ENCODE measurements at places on chromosomes 6 and 20.

- DNase-seq: no peak
These were observed 23.1 kb downstream of the CMTR1 start for GRCh38 chr6:37456126-37456525.

DNA sequence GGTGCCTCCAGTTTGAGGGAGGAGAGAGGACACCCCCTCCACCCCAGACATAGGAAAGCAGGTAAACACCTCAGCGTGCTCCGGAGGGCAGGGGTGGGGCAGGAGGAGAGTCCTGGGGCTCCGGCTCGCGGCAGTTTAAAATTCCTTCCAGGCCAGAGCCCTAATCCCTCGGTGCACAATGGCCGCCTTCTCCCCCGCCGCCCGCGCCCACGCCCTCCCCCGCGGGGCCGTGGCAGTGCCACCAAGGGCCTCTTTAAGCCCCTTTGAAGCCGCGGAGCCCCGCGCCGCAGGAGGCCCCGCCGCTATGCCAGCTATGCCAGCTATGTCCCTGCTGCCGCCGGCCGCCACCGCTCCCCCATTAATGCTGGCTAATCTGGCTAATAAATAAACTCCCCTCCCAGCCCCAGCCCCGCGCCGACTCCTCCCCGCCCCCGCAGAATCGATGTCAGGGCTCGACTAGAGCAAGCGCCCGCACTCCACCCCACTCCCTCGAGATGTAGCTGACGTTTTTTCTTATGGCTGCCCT, 125.1 kb downstream of the MRPL14 start:
- no peak for DNase-seq

DNA sequence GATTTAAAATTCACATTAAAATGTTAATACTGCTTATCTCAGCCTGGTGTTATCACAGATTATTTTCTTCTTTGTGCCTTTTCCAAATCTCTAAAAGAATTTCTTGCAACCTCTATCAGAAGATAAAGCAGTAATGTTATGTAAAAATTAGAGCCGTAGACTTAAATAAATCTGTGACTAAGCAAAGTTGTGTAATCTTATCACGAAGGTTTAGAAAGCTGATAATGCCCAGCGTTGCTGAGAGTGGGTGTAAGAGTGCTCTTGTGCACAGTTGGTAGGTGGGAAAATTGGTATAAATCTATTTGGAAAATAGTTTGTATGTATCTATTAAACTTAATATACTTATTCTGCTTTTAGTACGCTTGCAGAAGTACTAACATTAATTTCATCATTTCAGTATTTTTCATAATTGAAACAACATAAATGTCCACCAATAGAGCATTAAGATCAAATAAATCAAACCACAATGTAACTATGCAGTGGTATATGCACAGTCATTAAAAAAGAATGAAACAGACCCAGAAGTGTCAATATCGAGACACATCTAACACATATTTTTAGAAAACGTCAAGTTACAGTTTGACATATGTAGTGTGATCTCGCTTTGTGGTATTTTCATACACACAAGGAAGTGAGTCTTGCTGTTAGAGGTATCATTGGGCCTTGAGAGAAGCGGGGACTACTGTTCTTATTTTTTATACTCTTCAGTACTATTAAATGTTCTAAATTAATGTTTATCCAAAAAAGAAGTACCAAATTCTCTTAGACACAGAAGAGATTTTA, 54.4 kb upstream of the PBOV1 start:
- DNase-seq: no peak

- DNase-seq: no peak
These were observed 62.5 kb downstream of the PYGB start for GRCh38 chr20:25310268-25310920.

GRCh38 chr6:158042245-158042798, 60.7 kb downstream of the SYNJ2 start:
- no peak for DNase-seq

- DNase-seq: no peak
These were observed 52.1 kb downstream of the KCNB1 start for GRCh38 chr20:49430320-49430719.

DNA sequence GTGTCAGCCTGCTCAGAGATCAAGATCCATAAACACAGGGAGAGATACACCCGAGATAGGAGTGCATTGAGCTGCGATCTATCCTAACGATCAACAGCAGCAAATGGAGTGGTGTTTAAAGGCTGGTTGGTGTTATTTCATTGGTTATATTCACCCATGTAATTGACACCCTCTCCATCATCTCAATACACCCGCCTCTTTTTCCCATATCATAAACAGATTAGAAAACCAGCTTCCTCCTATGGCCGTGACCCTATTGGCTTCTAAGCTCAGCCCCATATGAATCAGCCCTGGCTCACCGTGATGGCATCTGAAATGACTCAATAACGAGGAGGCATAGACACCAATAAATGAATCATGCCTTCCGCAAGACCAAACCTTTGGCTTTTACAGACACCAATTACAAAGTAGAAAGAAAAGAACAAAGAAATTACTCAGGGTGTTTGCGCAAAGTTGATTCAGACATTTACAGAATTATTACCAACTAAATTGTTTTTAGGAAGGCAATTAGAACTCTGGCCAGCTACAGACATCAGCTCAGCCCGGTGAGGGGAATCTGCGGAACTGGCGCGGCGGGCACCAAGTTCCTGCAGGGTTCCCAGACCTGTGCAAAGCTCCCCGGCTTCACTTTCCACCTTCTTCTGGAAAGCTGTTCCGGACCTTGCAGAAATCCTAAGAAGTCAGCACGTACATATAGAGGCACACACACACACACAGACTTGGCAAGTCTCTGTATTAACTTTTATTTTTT, 11.5 kb downstream of the PMEPA1 start:
- DNase-seq: no peak

GRCh38 chr6:33438978-33439594, 15.3 kb upstream of the ZBTB9 start:
- no peak for DNase-seq

GRCh38 chr6:155738602-155739105, 283.0 kb upstream of the NOX3 start:
- no peak for DNase-seq

DNA sequence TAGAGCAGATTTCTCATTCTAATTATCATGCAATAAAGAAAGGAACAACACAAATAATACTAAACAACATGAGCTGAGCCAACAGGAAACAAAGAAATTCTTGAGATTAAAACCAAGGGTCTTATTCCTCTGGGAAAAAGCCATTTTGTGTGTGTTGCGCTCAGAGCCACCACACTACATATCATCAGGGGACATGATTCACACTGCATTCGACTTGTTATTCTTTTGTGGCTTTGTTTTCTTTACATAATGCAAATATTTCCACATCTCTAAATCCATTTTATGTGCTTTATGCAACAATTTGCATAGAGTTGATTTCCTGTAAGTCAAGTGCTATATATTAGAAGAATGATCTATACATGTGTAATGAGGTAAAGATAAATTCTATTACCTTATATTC, 719.6 kb downstream of the TBC1D32 start:
- no peak for DNase-seq

DNA sequence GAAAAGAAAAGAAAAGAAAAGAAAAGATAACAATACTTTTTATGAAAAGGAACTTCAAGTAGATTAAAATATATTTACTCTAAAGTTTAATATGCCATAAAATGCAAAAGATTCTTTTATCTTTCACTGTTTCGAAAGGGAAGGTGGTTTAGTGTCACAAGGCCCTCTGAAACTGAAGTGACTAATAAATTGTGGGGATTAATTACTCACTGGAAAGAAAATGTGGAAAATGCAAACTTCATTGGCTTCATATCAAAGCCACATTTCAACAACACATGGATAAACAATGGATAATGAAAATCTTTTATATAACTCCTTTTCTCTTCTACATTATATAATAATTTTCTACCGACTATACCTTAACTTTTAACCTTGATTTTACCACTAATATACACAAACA, 320.5 kb upstream of the RSPO3 start:
- DNase-seq: no peak

DNA sequence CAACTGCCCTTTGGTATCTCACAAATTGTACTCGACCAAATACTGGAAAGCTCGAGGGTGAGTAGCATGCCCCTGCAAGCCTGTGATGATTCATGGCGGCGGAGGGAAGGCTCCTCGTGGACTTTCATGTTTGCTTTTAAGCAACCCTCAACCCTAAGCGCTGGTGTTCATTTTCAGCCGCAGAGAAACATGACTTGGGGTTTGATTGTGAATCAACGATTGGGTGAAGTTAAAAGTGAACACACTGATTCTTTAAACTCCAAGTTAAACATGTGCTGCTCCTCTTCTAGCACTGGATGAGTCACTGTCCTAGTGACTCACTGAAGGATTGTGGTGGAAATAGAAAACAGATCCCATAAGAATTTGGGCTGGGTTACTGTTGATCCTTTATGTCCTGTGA, 8.3 kb downstream of the CD109 start:
- DNase-seq: no peak

GRCh38 chr6:85591207-85591606, 2.5 kb downstream of the SNX14 start:
- no peak for DNase-seq

DNA sequence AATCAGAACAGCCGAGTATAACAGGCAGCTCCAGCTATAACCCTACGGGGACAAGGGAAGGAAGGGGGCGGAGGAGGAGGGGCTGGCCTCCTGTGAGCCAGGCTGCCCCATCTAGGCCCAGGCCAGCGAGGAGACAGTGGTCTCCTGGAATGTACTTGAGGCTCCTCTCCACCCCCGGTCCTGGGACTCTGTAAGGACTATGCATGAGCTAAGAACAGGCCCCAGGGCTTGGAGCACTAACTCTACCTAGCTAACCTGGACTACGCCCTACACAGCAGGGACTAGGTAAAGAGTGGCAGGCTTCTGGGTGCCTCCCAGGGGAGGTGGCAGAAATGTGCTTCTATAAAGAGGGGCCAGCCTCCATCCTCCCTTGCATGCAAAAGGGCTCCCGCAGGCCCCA, 8.9 kb downstream of the KCNK15 start:
- DNase-seq: no peak

GRCh38 chr6:101516578-101516977, 123.1 kb downstream of the GRIK2 start:
- no peak for DNase-seq

DNA sequence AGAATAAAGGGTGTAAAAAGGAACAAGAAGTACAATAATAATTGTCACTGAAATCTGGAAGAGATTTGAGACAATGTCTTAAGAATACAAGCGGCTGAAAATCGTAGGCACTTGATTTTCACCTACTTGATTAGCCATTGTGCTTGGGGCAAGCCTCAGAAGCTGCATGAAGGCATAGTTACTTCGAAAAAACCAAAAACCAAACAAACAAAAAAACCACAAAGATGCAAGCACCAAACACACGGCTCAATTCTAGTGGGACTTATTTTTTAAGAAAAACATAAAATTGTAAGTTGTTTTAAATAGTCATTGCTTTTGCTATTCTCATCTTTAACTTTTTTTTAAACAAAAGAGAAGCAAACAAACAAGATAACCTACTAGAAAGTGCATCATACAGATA, 235.6 kb downstream of the OGFRL1 start:
- no peak for DNase-seq

DNA sequence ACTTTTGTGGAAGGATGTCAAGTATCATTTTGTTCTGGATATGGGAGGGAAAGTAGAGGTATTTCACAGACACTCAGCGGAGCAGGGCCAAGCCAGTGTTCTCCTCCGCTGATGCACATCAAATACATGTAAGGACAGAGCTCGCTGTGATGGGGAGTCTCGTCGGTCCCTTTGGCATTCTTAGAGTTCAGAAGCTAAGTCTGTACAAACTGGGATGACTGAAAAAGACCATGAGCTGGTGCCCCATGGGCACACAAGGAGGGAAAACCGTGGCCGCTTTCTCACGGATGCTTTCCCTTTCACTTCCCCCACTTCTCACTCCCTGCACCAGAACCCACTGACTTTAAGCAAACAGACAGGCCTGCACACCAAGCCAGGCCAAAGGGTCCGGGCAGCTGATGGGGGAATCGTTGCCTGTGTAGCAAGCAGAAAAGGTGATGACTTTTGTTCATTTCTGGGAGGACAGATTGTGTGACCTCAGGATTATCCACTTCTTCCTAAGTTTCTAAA, 27.7 kb upstream of the MPC1 start:
- no peak for DNase-seq

GRCh38 chr20:15674253-15675060, 898.8 kb downstream of the KIF16B start:
- no peak for DNase-seq

- DNase-seq: no peak
These were observed 23.1 kb downstream of the TFAP2A start for GRCh38 chr6:10391799-10392198.

- DNase-seq: peak; percentile 32
These were observed 16.6 kb downstream of the POM121L2 start for GRCh38 chr6:27295301-27296079.

DNA sequence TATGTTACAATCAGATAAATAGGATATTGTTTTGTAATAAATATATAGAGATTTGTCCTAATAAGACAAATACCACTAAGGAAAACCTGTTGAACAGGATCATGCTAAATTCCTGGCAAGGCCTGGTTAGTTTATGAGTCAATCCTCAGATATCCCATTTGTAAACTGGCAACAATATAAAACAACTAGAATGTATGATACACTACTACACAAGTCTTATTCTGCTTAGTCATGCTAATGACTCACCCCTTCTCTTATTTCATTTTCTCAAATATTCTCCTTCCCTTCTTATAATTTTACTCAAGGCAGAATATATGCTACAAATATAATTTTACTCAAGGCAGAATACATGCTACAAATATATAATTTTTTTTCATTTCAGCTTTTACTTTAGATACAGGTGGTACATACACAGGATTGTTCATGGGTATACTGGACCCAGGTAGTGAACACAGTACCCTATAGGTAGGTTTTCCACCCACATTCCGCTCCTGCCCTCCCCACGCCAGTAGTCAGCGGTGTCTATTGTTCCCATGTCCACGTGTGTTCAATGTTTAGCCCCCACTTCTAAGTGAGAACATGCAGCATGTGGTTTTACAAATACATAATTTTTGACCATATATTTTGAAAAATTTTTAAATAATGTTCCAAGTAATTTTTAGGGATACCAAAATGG, 6.3 kb downstream of the OSER1 start:
- no peak for DNase-seq

DNA sequence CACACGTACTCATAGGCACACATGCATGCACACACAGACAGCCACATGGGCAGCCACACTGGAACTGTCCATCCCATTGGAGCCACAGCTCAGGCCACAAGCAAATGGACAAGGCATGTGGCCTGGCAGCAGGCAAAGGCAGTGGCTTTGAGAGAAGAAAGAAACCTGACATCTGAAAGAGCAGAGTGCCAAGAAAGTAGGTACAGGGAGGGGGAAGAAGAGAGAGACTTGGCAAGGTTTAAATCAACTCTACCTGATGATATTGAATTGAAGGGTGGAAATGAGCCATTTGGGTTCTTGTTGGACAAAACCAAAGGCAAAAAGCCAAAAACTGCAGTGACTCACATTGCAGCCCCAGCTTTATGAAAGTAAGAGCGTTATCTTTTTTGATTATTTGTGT, 142.7 kb downstream of the PCSK2 start:
- DNase-seq: no peak

GRCh38 chr6:106141441-106142237, 55.5 kb downstream of the PRDM1 start:
- no peak for DNase-seq

- DNase-seq: no peak
These were observed 15.0 kb downstream of the ACSS2 start for GRCh38 chr20:34891166-34892062.

- no peak for DNase-seq
These were observed 242.6 kb downstream of the SMOC2 start for GRCh38 chr6:168683621-168684020.

GRCh38 chr6:4186385-4186784, 51.0 kb upstream of the ECI2 start:
- no peak for DNase-seq

GRCh38 chr6:16471222-16471909, 233.0 kb downstream of the GMPR start:
- no peak for DNase-seq

Data from neural crest cell (in vitro differentiated cells).